Hindlimb muscle (tissue), 1 donor: ENCODE measurements at places on chromosomes 11 and 22. TPM values are rescaled to one million over a fixed set of nuclear protein-coding genes. Genes with fewer than 3 reads are reported as not detected.
A peak's percentile ranks its signal among the peaks of the same experiment; 100 is the strongest.

DNA sequence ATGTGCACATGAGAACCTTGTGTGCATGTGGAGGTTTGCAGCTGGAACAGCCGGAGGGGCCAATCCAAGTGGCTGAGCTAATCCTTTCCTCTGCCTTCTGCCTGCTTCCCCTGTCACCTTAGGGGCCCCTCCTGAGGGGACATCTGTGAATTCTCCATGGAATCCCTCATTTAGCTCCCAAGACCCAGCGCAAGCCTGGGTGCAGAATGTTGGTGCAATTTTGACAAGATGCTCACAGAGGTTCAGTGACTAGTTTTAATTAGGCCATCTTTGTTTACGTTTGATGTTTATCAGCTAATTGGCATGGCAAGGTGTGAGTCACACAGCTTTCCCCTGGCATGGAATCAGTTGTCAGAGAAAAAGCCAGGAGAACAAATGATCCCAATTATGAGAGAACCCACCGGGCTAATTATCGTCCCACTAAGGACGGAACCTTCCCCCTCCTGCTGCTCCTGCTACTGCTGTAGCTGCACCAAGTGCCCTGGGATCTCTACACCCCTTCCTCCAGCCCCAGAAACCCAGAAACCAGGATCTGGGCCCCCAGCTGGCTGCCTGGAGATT, 63.6 kb upstream of the PAX6 start:
- DNase-seq, result no peak

DNA sequence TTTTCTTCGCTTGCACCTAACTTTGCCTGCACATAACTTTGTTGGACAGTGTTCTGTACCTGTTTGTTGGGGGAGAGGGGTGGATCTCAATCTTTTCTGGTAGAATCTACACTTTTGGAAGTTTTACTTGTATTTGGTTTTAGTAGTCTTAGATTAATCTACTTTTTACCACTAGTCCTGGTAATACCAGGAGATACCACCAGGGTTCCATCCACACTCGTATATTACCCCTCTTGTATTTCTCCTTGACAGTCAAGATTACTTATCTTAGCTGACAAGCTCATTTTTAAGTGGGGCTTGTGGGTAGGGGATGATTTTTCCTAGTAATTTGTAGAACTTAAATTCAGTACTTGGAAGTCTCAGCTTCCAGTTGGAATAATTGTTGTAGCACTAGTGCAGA, 37.3 kb upstream of the TECTA start:
- DNase-seq, result no peak

DNA sequence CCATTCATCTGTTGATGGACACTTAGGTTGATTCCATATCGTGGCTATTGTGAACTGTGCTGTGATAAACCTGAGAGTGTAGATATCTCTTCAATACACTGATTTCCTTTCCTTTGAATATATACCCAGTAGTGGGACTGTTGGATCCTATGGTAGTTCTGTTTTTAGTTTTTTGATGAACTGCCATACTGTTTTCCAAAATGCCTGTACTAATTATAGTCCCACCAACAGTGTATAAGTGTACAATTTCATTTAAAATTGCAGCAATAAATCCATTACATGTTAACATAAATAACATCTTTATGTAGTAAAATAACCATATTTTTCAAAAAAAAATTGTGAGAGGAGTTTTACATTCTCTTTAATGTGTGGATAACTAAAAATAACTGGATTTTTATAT, 65.0 kb upstream of the SYT9 start:
- DNase-seq, result no peak

GRCh38 chr22:41862530-41863266, 29.8 kb downstream of the SREBF2 start:
- DNase-seq, result no peak

- DNase-seq, result no peak
Observed at GRCh38 chr11:134949121-134950090, 537.4 kb upstream of the B3GAT1 start.

- no peak for DNase-seq
Observed at GRCh38 chr11:130980071-130980862, 64.0 kb upstream of the SNX19 start.

- DNase-seq, result no peak
Observed at GRCh38 chr11:74615311-74615710, 22.9 kb downstream of the POLD3 start.

GRCh38 chr11:2591805-2592204, 108.0 kb downstream of the KCNQ1OT1 start:
- DNase-seq, result no peak

- no peak for DNase-seq
Observed at GRCh38 chr11:62115085-62115694, 8.6 kb upstream of the INCENP start.

GRCh38 chr11:129048911-129049310, 106.2 kb upstream of the TP53AIP1 start:
- no peak for DNase-seq

- DNase-seq, result no peak
Observed at GRCh38 chr11:68335683-68336082, 23.3 kb downstream of the LRP5 start.

DNA sequence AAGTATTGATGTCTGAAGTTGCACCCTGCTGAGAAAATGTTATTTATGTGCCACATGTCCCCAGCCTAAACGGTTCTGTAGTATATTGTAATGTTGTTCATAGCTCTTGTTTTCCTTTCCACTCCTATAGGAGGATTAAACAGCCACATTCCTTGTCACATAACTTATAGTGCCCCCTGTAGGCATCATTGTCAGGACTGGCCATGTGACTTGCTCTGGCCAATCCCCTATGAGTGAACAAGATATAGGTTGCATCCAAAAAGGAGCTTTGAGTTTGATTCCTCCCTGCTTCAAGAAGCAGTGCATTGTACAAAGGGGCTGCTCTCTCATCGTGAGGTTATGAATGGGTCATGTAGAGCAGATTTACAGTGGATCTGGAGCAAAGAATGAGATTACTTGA, 717.6 kb upstream of the ANO5 start:
- no peak for DNase-seq

DNA sequence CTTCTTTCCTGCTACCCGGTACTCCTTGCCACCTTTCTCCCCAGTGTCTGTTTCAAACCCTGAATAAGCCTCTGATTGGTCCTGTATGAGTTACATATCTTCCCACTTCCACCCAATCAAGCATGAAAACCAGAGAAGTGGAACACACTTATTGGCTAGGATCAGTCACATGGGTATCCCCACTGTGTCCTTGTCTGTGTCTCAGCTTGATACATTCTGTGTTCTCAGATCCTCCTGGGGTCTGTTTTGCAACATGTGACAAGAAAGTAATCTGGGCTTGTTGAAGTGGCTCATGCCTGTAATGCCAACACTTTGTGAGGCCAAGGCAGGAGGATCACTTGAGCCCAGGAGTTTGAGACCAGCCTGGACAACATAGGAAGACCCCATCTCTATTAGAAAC, 23.9 kb downstream of the MCHR1 start:
- DNase-seq, result no peak

DNA sequence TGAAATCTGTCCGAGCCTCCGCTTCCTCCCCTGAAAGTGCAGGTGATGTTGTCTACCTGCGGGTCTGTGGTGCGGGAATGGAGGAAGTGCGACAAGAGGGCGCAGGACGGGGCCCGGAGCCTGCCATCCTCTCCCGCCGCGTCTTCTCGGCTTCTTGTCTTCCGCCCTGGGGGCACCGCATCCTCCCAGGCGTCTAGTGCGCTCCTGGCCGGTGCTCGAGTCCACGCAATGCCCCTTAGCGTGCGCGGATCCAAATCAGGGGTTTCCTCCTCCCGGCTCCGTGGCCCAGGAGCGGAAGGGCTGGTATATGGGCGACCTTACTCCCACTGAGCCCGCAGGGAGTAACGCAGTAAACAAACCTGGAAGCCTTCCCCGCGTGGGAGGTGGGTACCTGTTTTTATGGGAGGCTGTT, 405 bp downstream of the SFI1 start:
- DNase-seq, result peak; percentile 8

GRCh38 chr11:19727246-19727645, 14.6 kb downstream of the NAV2 start:
- no peak for DNase-seq

GRCh38 chr22:37187552-37187890, 526 bp downstream of the C1QTNF6 start:
- DNase-seq, result no peak

DNA sequence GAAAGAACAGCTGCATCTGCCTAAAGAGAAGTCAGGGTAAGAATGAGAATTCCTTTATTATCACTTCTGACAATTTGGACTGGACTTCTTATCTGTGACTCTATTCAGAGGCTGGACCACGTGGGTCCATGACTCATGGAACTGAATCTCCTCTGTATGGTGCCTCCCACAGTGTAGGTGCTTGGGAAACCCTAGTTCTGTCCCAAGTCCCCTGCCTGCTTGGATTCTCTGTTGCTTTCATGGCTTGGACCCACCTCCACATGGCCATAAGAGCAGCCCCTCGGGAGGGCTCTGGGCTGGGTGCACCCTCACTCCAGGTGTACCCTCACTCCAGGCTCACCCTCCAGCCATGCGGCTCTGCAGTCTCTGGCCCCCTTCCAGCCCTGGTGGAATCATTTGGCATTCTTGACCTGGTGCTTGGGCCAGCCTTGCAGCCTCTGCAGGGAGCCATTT, 153.4 kb downstream of the CACNA1I start:
- DNase-seq, result no peak

DNA sequence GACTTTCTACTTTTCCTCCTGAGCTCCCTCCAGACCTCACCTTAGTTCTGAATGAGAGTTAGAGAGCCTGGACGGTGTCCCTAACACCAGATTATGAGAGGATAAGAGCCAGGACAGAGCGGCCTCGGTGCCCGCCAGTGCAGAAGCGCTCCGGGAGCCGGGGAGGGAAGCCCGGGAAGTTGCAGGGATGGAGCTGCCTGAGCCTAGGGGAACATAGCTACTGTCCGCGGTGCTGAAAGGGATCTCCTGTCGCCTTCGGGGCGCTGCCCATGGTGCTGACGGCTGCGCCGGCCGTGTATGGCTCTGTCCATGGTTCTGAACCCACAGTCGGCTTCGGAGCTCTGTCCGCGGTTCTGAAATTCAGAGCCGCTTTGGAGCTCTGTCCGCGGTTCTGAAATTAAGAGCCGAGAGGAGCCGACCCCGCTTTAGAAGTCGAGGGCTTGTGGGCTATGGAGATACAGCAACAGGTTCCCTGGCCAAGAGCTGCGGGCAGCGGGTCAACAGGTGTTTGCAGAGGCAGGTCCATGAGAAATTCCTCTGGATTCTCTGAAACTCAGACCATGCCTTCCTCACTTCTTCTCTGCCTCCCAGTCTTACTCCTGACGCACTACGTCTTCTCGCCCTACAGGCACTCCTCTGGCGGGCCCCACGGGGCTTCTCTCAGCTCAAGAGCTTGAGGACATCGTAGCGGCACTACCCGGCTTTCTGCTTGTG, 814 bp downstream of the NPAS4 start:
- DNase-seq, result peak; percentile 91

DNA sequence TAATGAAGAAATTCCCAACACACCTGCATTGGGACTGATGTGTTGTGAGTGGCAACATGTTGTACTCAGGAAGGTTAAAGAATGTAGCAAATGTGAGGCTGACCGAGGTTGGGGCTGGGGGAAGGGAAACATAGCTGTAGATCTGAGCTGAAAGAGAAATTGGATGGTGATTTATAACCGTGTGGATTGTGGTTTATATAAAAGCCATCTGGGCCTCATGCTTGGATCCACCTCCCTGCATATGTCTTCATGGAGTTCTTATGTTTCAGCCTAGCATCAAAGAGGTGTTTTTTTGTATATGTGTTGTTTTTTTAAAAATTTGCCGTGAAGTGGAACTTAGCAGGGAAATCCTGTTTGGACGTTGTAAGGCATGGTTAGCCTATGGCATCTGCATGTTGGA, 141.3 kb downstream of the NAV2 start:
- no peak for DNase-seq

GRCh38 chr11:117074119-117074518, 24.1 kb downstream of the SIK3 start:
- DNase-seq, result no peak

- no peak for DNase-seq
Observed at GRCh38 chr22:20607157-20607907, 99.9 kb downstream of the MED15 start.

GRCh38 chr11:33151399-33151798, 9.9 kb downstream of the CSTF3 start:
- no peak for DNase-seq

DNA sequence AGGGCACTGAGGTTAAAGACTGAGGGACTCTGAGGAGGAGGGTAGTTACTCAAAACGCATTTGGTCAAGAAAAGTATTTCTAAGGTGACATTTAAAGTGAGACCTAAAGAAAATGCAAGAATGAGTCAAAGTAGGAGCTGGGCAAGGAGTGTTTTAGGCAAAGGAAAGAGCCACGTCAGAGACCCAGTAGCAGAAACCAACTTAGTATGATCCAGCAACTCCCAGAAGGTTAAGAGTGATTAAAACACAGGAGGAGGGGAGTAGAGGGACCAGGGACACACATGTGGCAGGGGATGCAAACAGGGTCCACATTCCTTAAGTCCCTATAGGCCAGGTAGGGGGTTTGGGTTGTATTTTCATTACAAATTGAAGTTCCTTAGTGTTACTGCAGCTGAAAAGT, 24.3 kb upstream of the CCDC34 start:
- no peak for DNase-seq

- peak; percentile 67 for DNase-seq
Observed at GRCh38 chr11:67356864-67357561, 3.7 kb upstream of the POLD4 start.

DNA sequence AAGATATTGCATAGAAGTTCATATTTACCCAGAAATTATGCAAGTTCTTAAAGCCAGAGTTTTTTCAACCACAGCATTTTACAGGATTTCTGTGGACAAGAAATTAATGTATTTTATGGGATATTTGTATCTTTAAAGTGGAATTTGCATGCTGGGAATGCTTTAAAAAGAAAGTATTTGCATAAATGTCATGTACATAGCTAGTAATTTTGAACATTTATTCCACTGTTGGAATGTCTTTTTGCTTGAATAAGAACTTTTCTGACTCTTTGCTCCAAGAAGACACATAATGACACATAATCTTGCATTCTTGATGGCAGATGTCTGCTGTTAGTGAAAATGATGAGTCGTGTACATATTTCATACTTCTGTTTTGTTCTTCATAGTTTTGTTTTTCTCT, 66.6 kb downstream of the ATXN10 start:
- DNase-seq, result no peak

BTBD18 gene
- 0.15 TPM for polyA plus RNA-seq

DNAJB7 gene
- 0.40 TPM for polyA plus RNA-seq

GAS2L1 gene
- 12.9 TPM for polyA plus RNA-seq

GRM5 gene
- polyA plus RNA-seq, result 0.05 TPM

PARVG gene
- polyA plus RNA-seq, result 4.5 TPM

RASSF10 gene
- 0.34 TPM for polyA plus RNA-seq

ART5 gene
- 4.1 TPM for polyA plus RNA-seq

IGF2 gene
- 5,095 TPM for polyA plus RNA-seq

CCDC89 gene
- 1.9 TPM for polyA plus RNA-seq

LRRC10B gene
- not detected for polyA plus RNA-seq

TMEM225 gene
- polyA plus RNA-seq, result not detected

RFPL2 gene
- not detected for polyA plus RNA-seq

C1QTNF5 gene
- 27.6 TPM for polyA plus RNA-seq

PRMT3 gene
- polyA plus RNA-seq, result 9.7 TPM

GLYATL1 gene
- 0.96 TPM for polyA plus RNA-seq
